ENCODE measurements at places on chromosomes 11 and 22.
A peak's percentile ranks its signal among the peaks of the same experiment; 100 is the strongest.

- no peak for DNase-seq
Observed at GRCh38 chr22:43827926-43828724, 16.0 kb upstream of the EFCAB6 start.

GRCh38 chr22:42217019-42217751 is 53.3 kb downstream of the TCF20 start:
- DNase-seq, result no peak

GRCh38 chr11:33064866-33065265 is 25.5 kb downstream of the TCP11L1 start:
- no peak for DNase-seq

DNA sequence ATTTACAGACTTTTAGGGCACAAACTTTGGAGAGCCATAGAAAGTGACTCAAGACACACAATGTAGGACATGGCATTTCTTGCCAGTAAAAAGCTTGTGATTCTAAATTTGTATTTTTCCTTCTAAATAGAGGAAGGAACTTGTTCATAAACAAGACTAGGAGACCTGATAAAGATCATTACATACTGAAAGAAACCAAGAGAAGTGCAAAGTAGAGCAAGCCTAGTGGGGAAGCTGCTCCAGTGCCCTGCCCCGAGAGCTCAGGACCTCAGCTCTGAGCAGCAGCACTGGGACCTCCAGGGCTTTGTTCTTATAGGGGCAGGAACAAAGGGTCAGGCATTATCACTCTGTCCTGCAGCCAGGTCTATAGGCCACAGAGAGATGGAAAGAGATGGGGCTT is 7.2 kb downstream of the IRAG1 start:
- no peak for DNase-seq

DNA sequence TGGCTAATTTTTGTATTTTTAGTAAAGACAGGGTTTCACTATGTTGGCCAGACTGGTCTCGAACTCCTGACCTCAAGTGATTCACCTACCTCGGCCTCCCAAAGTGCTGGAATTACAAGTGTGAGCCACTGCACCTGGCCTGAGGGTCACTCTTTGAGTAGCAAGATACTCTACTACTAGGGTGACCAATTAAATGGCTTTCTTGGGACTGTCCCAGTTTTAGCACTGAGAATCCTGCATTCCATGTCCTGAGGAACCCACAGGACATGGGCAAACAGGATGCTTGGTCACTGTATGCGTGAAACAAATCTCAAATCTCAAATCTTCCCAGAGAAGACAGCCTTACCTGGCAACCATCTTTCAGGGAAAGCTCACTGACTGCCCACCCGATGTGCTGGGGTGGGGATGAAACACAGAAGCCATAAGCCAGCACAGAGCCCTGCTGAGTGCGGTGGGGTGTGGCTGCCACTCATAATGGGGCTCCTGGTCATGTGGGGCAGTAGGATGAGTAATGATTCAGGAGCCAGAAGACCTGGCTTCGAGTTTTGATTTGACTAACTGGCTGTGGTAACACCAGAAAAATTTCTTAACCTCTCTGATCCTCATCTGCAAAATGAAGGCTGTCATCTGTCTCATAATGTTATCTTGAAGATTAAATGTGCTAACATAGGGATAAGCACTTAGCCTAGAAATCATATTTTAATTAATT is 11.5 kb downstream of the CLMP start:
- no peak for DNase-seq

GRCh38 chr11:18802381-18803257 is 11.0 kb upstream of the PTPN5 start:
- peak; percentile 68 for DNase-seq

GRCh38 chr11:113446938-113447337 is 28.3 kb downstream of the DRD2 start:
- no peak for DNase-seq

GRCh38 chr11:111148121-111148520 is 97.4 kb upstream of the POU2AF2 start:
- DNase-seq, result peak; percentile 24

DNA sequence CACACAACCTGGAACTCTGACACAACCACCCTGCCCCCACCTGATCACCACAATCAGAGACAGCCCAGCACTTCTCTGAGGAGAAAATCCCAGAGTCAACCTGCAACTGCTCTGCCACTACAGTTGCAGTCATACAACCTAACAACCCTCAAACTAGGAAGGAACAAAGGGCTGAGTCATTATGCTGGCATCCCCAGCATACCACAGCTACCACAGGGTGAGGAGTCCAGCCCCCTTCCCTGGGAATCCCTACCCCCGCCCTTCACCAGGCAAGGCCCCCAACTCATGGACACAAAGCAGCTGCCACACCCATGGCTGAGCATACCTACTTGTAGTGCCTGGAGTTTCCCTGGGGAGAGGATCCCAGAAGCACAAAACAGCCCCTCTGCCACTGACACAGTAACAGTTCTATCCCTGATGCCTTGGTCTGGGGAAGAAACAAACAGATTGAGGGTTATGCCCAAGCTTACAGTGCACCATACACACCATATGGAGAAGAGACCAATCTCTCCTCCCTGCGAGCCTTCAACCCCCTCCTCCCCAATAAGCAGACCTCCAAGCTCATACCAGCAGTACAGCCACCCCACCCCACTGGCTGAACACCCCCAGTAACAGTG is 68.5 kb upstream of the C11orf58 start:
- no peak for DNase-seq

- no peak for DNase-seq
Observed at GRCh38 chr22:37498289-37498909, 12.2 kb upstream of the MFNG start.

DNA sequence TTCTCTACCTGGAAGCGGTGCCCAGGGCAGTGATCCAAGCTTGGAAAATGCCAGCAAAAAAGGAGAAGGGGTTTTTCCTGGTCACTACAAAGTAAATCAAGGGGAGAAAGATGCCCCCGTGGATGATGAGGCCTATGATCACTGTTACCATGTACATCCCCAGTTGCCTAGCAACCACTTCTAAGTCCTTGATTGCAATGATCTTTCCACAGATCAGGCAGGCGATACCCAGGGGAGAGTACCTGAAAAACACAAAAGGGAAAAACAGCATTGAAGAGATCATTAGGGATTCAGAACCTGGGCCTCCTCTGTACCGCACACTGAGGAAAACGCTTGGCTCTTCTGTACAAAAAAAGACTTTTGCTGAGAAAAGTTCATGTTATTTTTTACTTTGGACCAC is 127.1 kb downstream of the SLC1A2 start:
- DNase-seq, result no peak

- no peak for DNase-seq
Observed at GRCh38 chr11:119889728-119890280, 160.8 kb upstream of the NECTIN1 start.

DNA sequence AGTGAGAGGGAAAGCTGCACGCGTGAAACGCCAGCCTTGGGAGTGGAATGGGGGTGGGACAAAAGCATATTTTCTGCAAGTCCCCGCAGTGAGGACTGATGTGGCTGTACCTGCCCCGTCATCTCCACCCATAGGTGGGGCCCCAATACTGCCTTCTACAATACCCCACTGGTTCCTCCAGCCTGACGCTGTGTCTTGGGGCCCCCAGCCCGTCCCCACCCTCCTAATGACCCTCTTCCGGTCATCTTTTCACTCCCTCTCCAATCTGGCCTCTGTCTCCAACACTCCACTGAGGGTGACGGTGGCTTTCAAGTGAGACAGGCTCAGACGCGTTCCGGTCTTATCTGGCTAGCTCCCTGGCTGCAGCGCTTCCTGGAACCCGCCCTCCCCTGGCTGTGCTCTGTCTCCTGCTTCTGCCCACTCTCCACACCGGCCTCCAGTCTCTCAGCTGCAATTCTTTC is 104.2 kb downstream of the MICAL3 start:
- no peak for DNase-seq
